Right renal pelvis (tissue), 4 donors: ENCODE measurements at places on chromosomes 11 and 22. TPM values are rescaled to one million over a fixed set of nuclear protein-coding genes. Genes with fewer than 3 reads are reported as not detected.

Gene MRGPRF
- polyA plus RNA-seq, result 32.4 TPM

Gene SHISAL1
- 2.5 TPM for polyA plus RNA-seq

Gene CCDC15
- polyA plus RNA-seq, result 4.0 TPM

Gene SHANK2
- polyA plus RNA-seq, result 30.8 TPM

Gene MYO7A
- polyA plus RNA-seq, result 2.8 TPM

DNA sequence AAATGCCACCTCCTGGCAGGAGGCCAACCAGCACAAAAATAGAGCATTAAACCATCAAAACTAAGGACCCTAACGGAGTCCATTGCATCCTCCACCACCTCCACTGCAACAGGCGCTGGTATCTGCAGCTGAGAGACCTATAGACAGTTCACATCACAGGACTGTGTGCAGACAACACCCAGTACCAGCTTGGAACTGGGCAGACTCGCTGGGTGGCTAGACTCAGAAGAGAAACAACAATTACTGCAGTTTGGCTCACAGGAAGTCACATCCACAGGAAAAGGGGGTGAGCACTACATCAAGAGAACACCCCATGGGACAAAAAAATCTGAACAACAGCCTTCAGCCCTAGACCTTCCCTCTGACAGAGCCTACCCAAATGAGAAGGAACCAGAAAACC is 11.6 kb upstream of the TMEM45B start:
- no peak for DNase-seq

- DNase-seq, result no peak
Observed at GRCh38 chr11:65591939-65592857, 3.4 kb downstream of the KCNK7 start.

- no peak for DNase-seq
Observed at GRCh38 chr11:2194877-2195755, 23.5 kb upstream of the TH start.

DNA sequence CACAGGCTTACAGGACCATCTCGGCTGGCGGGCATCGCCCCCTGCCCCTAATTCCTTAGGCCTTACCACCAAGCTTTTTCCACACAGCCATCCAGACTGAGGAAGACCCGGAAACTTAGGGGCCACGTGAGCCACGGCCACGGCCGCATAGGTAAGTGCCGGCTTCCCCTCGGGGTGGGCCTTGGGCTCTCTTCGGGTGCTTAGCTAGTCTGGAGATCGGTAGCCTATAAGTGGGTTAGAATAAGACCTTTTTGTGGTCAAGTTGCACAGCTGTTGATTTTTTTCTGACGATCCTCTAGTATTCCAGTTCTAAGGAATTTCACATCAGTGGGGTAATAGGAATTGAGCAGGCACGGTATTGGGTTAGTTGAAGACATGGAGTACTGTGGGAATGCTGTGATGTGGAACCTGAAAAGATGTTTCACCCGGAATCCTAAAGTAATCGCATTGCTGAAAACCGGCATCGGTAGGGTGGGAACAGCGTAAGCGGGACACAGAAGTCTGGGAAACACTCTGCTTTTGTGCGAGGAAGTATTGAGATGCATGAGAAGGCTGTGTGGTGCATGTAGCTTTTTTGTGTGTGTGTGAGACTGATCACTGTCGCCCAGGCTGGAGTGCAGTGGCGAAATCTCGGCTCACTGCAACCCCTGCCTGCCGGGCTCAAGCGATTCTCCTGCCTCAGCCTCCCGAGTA is 669 bp downstream of the RPL27A start:
- DNase-seq, result no peak

DNA sequence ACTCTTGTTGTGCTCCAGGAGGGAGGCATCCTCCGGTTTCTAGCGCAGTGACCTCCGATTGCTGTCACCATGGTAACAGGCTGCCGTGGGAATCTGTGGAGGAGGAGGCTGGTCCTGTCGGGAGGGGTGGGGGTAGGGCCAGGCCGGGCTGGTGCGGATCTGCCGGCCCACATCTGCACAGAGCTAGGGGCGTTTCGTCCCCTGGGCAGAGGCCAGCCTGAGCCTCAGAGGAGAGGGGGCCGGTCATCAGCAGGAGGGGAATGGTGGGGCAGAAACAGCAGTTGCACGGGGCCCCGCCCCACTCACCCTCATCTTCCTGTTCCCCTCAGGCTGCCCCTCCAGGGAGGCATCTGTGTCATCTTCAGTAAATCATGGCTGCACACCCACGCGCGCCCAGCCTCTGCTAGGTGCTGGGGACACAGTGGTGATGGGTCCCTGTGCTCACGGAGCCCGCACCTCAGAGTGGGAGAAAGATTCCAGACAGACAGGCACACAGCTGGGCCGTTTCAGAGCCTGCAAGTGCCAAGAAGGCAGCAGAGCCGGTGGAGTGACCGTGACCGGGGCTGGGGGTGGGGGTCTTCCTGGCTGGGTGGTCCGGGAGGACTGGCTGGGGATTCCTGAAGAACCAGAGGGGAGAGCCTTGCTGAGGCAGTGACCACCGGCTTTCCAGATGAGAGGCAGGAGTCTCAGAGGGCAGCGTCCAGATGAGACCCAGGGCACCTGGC is 120.5 kb downstream of the CACNA1I start:
- DNase-seq, result no peak

DNA sequence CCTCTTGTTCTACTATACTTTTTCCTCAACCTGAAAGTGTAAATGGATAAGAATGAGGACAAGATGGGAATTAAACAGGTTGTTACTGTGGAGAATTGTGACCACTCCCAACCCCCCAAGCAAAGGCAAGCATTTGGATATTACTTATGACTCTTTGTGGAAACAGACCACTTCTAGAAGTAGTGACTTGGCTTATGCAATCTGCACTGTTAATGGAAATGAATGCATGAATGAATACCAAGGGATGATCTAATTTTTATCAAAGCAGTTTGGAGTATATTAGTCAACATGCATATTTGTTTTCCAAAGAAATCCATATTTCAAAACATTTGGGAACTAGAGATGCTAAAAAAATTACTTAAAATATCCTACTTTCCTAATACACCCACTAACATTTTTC is 35.3 kb downstream of the AMOTL1 start:
- no peak for DNase-seq

DNA sequence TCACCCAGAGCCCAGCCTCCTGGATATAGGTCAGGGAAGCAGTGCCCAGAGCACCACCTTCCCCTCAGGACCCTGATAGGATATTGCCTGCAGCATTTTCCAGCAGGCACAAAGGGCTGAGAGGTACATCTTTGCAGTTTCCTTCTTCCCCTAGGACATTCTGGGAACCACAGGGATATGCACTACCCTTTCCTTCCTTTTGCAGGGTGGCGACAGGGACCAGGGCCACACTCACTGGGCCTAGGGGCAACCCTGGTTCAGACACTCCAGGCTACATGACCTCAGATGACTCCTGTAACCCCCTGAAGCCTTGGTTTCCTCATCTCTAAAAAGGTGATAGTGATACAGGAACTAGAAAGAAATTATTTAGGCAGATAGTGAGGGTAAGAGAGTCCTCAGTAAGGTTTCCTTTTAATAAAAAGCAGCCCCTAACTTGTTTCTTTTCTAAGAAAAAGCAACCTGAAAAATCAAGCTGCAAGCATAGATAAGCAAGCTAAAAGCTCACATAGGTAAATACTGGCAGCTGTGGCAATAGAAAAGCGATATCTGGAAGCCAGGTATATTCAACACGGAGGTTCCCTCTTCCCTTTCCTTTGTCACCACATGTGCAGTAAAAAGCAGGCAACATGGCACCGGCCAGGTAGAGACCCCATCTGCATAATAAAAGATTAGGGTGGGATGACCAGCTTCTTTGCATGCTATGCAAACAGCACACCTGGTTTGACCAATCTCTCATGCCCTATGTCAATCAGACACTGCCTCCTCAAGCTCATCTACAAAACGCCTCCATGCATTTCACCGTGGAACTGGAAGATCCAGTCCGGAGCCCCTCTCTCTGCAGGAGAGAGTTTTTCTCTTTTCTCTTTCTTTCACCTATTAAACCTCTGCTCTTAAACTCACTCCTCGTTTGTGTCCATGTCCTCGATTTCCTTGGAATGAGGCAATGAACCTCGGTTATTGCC is 13.2 kb upstream of the MRGPRX2 start:
- DNase-seq, result no peak

DNA sequence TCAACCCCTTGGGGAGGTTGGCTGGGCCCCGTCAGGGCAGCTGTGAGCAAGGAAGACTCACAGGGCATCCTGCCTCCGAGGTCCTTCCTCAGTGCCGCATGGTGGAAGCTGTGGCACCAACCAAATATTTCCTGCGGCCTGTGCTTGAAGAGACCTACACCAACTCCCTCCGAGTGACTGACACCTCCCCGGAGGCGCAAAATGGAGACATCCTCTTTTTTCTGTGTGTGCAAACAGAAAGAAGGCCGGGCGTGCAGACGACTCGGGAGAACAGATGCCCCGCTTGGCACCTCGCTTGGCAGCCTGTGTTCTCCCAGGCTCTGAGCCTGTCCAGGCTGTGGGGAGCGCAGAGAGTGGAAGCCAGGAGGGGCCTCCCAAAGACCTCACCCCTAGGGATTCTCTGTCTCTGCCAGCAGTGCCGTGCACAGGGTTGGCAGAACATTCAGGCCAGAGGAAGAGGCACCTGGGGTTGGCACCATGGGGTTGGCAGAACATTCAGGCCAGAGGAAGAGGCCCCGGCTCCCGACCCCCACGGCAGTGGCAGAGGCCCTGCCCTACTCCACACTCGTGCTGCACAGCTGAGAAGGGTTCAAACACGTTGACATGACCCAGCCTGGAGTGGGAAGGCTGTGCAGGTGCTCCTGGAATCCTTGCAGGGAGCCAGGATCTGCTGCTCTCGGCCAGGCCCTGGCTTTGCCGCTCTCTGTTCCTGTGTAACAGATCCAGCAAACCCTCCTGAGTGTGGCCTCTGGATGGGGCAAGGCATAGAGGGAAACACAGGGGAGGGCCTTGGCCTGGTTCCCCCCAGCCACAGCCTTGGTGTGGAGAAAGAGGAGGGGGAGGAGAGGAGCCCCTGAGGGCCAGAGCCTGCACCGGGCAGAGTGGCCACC is 805.5 kb downstream of the BRD1 start:
- DNase-seq, result no peak

DNA sequence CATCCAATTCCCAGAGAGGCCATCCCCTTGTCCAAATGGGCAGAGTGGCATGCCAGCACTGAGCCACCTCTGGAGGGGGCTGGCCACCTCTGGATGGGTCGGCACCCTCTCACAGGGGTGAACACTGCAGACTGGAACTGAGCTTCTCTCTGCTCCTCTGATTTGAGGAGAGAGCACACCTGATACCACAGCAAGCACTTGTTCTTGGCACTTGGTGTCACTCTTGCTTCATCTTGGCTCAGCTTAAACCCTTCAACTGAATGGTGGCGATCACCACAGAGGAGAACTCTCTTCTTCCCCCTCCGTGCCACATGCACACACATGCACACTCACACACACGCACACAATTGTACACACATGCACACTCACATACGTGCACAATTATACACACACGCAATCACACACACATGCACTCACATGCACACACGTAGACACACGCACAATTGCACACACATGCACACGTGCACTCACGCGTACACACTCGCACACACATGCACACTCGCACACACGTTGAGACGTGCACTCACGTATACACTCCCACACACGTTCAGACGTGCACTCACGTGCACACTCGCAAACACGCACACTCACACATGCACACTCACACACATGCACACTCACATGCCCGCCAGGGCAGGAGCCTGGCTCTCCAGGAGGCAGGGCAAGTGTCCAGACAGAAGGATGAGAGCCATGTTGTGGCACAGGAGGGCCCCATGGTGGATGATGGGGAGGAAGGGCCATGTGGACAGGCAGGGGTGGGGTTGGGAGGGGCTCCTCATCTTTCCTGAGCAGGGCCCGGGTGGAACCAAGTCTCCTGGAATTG is 23.4 kb downstream of the OVOL1 start:
- no peak for DNase-seq
